Cerebellar nuclear complex (tissue), 1 donor: ENCODE measurements at places on chromosomes 6 and 20.

DNA sequence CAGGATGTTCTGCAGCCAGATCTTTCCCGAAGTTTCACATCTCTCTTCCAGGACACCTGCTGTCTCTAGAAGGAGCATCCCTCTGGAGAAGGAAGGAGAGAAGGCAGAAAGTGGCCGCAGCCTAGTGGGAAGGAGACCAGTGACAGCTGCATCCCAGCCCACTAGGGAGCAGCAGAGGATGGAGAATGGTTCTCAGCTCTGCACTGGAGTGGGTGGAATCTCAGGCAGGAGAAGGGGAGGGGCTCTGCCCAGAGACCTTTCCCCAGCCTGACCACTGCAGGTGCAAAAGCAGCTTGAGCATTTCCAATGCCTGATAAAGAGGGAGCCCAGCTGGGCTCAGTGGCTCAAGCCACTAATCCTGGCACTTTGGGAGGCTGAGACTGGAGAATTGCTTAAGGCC is 32.3 kb downstream of the NCR2 start:
- no peak for DNase-seq

GRCh38 chr6:158286413-158286812 is 25.9 kb upstream of the TULP4 start:
- no peak for DNase-seq

DNA sequence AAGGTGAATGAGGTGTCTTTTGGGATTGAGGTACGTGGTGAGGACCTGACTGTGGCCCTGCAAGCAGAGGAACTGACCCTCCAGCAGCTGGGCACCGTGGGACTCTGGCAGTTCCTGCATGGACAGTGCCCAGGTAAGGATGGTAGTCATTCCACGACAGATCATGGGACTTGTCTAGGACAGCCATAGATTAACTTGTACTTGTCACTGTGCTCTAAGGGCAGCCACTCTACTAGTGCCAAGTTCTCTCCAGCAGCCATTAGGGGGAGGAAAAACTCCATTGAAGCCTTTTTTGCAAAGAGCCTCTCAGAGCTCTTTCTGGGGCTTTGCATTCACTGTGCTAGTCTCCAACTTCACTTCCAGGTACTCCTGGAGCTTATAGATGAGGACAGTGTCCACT is 20.4 kb downstream of the TAF11 start:
- no peak for DNase-seq

GRCh38 chr20:13852306-13852705 is 67.5 kb downstream of the NDUFAF5 start:
- DNase-seq: no peak

DNA sequence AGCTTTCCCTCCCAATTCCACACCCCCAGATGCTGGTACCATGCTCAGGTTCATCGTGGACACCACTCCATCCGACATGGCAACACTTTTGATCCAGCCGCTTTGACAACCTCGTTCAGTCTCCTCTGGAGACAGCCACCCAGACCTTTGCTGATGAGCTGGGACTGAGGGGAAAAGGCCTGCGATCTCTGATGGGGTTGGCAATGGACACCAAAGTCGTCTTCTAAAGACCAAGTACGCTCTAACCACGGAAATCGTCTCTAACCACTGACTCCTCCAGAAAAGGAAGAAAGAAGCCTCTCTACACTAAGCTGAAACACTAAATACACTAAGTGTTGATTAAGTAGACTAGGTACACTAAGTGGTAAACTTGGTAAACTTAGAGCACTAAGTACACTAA is 26.1 kb upstream of the HLA-E start:
- DNase-seq: no peak

DNA sequence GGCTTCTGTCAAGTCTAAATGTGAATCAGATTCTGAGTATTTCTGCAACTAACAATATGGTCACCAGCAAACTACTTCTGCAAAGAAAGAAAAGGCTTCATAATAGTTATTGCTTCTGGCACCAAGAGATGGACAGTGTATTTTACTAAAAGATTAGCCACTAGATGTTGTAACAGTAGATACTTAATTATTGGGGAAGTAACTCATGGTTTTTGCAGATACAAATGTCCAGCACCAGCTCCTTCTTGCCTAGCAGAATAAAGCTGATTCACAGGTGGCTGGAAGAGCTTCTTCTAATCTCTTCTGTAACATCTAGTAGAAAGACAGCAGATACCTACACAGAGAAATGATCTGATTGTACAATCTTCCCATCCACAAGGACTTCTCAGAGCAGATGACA is 21.2 kb downstream of the ATXN1 start:
- no peak for DNase-seq

DNA sequence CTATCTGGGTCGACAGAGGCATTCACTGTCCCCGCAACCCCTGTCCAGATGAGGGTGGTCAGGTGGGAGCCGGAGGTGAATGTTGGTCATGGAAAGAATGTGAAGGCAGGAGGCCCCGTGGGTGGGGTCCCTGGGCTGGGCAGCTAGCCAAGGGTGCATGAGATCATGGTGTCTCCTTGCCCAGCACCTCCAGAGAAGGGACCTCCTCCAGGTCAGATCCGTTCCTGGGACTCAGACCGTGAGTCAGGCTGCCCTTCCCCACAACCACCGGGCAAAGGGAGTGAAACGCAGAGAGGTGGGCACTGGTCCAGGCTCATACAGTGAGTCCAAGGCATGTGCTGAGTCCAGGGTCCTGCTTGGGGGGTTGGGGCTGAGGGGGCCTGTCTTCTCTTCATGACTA is 3.5 kb downstream of the FOXS1 start:
- DNase-seq: no peak

DNA sequence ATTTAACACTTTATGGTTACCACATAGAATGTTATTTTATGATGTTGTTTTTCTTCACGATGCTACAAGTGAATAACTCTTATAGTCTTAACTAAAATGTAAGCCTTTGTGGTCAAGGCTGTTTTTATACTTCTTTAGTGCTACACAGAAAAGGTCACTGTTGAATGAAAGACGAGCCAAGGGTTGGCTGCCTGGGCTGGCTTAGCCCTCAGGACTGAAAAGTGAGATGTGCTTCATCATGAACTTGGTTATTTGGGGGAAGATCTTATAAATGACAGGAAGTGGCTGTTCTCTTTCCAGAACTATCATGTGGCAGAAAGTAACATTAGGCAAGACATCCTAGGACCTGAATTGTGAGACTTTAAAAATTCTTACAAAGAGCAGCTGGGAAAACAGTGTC is 404.0 kb downstream of the BTBD3 start:
- DNase-seq: no peak

GRCh38 chr6:101348816-101349215 is 44.7 kb upstream of the GRIK2 start:
- no peak for DNase-seq
